Cerebellum (tissue), 4 donors: ENCODE measurements at places on chromosomes 1 and 21.

- DNase-seq = peak; percentile 52
Observed at GRCh38 chr1:182671750-182672486, 12.5 kb downstream of the RGS8 start.

DNA sequence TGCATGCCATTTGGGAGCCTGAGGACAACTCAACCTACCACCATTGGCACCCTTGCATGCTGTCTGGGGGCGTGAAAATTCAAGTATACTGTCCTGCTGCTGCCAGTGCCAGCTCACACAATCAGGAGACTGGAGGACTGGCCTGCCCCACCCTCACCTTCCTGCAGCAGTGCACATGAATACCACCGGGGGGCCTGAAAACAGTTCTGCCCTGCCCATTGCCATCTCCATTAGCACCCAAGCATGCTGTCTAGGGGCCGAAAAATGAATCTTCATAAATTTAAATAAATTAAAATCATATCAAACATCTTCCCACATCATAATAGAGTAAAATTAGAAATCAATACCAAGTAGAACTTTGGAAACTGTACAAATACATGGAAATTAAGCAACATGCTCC is 322.1 kb upstream of the TMPRSS15 start:
- no peak for DNase-seq

DNA sequence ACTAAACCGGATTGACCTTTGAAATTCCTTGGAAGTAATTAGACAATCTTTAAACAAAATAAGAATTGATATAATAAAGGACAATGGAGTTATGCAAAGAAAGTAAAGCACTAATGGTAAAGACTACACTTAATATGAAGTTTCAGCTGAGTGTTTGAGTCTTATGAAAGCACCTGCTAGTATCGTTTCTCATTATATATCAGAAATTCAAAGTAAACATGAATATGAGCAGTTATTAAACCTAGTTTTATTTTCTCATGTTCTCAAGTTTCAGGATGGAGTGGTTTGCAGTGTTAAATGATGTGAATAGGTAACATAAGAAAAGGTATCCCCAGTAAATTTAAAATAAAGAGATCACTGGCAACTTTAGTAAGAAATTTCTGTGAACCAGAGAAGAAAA is 188.6 kb downstream of the ZP4 start:
- DNase-seq = no peak

- no peak for DNase-seq
Observed at GRCh38 chr1:201955729-201956143, 433 bp downstream of the TIMM17A start.

DNA sequence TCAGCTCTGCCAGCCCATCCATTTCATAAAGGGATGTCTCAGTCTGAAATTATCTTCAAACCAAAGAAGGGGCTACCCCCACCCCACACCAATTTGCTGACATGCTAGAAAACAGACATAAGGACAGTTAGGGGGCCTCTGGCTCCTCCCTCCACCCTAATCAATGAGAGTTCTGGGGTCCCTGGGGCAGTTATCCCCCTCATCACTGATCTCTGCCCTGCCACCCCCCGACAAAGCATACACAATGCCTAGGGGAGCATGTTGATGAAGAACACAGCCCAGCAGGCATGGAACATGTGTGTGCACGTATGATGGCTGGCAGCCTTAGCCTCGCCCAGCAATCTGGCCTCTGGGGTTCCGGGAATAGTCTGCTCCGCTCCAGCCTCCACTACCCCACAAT is 58.9 kb downstream of the RHBG start:
- DNase-seq = no peak

DNA sequence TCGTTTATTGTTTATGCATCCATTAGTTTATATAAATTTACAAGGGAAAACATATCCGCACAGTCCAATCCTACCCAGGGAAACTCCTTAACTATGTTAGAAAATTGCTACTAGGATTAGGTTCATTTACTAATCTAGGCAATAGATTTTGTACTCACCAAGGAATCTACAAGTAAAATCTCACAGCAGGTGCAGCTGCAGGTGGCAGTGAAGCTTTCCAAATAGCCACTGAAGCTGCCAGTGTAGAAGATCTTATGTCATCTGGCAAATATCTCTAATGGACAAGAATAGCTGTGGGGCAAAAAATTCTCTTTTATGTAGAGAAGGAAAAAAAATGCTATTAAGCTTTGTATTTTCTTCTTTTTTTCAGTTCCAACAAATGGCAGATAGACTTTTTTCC is 963.4 kb upstream of the ADGRL4 start:
- DNase-seq = no peak

GRCh38 chr1:229199261-229200243 is 71.4 kb upstream of the RAB4A start:
- no peak for DNase-seq

DNA sequence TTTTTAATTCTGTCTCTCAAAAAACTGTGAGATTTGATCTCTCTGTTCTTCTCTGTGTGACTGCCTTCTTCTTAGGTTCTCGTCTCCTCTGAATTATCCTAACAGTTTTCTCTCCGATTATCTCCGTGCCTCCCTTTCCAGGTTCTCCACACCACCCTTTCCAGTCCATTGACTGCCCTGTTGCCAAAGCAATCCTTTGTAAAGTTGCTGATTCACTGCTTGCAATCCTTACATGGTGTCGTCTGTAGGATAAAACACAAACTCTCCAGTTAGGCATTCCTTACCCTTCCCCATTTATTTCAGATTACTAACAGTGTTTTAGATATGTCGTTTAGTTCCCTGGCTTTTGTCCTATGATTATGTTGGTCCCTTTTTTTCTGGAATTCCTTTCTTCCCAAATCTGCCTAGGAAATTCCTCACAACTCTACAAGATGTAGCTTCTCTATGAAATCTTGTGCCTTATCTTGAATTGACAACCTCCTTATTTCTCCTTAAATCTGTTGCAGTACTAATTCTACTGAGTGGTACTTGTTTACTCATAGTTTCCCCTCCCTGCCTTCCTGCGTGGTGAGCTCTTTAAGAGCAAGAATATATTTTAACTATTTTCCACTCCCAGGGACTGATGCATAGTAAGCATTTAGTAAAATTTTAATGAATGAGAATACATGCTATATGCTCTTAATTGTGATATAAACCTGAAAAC is 22.3 kb downstream of the RCOR3 start:
- DNase-seq = no peak

- DNase-seq = no peak
Observed at GRCh38 chr1:174190691-174191199, 31.4 kb downstream of the RABGAP1L start.

GRCh38 chr21:44441581-44442265 is 13.6 kb upstream of the LRRC3 start:
- DNase-seq = no peak
